Stimulated activated CD4-positive, alpha-beta T cell treated with anti-CD3 and anti-CD28 coated beads, Interleukin-15, amount 100 ng/mL, for 1 hour (primary cell): ENCODE measurements at places on chromosomes 4 and X.

GRCh38 chr4:44425614-44426208 is 22.9 kb downstream of the KCTD8 start:
- no peak for DNase-seq

DNA sequence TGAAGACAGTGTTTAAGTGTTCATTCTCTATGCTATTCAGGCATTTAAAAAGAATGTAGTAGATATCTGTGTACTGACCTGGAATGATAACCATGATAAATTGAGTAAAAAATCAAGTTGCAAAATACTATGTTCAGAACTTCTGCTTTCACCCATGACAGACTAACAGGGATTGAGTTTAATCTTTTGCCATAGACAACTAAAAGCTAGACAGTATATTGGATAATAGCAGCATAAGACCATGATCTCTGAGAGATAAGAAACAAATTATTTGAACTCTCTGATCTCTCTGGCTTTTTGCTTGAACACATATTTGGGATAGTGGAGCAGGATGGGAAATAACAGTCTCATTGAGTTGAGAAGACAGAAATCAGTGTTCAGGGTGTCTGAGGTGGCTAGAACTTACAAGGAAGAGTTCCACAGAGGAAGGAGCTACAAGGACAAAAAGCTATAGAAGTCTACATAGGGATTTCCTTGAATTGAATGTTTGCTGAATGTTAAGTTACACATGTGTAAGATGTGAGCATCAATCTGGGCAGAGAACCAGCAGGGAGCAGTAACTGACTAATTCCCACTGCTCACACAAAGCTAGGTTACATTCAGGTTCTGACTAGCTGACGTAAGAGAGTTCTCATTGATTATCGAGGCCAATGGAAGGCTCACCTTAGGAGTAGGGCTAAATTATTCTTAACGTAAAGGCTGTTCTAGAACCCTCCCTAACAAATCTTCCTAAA is 60.4 kb downstream of the SLC30A9 start:
- DNase-seq: no peak

GRCh38 chrX:149495573-149496071 is 9.5 kb downstream of the IDS start:
- DNase-seq: no peak

DNA sequence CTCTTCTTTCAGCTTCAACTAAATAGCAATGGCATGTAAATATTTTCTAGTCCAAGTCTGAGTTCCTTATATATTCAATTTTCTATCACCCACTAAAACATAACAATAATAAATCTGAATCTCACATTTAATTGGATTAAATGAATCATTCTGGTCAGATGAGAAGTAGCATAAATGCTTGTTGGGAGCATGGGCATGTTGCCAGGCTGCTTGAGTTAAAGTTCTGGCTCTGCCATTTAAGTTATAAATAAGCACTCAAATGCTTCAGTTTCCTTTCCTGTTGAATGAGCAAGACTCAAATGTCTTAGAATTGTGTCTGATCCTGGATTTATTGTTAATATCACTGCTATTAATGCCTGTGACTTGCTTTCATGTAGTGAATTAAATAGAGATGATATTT is 496.3 kb downstream of the STPG2 start:
- DNase-seq: no peak

DNA sequence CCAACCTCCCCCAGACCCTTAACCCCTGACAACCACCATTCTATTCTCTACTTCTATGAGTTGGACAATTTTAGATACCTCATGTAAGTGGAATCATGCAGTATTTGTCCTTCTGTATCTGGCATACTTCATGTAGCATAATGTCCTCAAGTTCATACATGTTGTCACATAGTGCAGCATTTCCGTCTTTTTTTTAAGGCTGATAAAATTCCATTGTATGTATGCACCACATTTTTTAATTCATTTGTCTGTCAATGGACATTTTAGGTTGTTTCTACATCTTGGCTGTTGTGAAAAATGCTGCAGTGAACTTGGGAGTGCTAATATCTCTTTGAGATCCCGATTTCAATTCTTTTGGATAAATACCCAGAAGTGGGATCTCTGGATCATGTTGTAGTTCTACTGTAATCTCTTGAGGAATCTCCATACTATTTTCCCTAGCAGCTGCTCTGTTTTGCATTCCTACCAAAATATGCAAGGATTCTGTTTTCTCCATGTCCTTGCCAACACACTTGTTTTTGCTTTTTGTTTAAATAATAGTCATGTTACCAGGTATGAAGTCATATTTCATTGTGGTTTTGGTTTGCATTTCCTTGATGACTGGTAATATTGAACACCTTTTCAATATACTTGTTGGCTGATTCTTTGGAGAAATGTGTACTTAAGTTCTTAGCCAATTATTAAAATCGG is 48.8 kb upstream of the ADAD1 start:
- no peak for DNase-seq

DNA sequence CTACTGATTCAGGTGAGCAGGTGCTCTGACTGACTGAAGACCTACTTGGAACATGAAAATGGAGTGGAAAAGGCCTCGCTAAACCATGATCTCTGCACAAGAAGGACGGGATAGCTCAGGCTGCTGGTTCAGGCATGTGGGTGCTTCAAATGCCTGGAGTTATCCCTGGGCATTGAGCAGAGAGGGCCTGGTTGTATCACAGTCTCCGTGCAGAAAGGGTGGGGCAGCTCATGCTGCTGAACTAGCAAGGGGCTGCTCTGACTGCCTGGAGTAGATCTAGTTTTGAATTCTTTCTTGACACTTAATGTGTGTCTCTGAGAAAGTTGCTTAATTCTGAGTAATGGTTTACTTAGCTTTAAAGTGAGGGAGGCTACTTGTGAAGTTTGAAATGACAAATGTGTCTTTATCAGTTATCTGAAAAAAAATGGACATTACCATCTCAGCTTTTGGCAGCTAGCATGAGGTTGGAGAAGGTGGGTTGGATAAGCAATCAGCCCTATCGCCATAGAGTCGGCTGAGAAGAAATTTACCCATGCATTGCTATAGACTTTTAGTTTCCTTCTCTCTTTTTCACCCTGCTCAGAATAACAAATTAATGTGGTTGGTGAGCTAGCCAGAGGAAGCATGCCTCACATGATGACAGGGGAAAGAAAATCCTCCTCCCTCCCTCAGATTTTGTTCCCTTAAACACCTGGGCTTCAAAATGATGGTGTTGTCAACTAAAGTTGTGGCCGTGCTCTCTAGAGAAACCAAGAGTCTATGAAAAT is 832.4 kb downstream of the STIM2 start:
- DNase-seq: no peak

- no peak for DNase-seq
Observed at GRCh38 chrX:150906694-150907093, 8.2 kb upstream of the CD99L2 start.

- DNase-seq: no peak
Observed at GRCh38 chrX:36978886-36979285, 29.3 kb upstream of the FAM47C start.

DNA sequence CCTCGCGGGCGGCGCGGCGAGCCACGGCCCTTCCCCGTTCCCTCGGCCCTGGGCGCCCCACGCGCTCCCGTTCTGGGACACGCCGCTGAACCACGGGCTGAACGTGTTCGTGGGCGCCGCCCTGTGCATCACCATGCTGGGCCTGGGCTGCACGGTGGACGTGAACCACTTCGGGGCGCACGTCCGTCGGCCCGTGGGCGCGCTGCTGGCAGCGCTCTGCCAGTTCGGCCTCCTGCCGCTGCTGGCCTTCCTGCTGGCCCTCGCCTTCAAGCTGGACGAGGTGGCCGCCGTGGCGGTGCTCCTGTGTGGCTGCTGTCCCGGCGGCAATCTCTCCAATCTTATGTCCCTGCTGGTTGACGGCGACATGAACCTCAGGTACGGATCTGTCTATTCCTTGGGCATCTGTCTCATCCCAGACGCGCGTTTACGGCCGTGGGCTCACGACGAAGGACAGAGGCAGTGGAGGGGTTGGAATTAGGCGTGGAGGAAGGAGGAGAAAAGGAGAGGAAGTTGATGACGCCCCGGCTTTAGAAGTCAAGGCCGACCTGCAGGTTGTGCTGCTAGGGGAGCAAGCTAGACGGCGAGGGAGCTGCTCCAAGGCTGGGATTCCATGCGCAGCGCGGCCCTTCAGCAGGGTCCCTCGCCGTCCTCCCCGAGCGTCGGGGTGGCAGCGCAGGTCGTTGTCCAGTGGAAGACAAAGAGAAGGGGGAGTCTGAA is 792 bp downstream of the SLC10A4 start:
- DNase-seq: no peak

DNA sequence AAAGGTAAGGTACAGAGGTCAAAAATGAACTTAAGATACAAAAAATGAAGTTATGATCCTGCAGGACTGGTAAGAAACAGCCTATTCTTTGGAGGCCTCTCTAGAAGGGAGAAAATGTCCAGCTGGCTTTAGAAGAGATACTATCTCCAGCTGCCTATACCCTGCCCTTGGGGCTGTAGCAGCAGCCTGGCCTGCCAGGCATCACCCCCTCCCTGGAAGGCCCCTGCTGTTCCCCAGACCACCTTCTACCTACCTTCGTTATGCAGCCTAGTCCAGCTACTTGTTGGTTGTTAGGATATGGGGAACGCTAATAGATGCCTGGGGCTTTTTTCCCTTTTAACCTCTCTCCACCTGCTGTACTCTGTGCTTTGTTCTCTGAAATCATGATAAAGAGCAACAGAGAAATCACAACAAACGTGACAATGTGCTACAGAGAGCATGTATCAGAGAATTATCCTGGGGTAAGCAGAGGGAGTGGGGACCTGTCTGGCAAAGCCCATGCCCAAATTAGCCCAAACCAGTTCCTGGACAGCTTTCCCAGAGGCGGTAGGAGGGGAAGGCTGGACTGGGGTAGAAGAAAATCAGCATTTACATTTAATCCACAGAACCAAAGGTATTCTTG is 34.5 kb downstream of the FRMD7 start:
- DNase-seq: no peak

GRCh38 chr4:30776921-30777415 is 56.8 kb downstream of the PCDH7 start:
- no peak for DNase-seq
